ENCODE measurements at places on chromosomes 3 and 15.

DNA sequence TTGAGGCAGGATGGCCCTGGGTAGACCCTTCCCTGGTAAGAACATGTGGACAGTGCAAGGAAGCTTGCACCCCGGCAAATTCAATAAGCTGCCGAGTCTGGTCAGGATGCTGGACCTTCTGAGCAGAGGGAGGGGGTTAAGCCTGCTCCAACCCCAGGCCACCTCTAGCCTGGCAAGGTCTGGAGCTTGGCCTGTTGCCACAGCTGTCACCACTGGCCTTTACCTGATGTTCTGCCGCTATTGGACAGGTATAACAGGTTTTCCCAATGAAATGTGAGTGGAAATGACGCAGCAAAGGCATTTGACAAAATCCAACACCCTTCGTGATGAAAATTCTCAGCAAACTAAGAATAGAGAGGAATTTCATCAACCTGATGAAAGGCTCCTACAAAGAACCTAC is 699 bp upstream of the MESP1 start:
- no peak for DNase-seq

GRCh38 chr3:187721055-187721454 is 18.7 kb upstream of the RTP2 start:
- DNase-seq, result no peak

DNA sequence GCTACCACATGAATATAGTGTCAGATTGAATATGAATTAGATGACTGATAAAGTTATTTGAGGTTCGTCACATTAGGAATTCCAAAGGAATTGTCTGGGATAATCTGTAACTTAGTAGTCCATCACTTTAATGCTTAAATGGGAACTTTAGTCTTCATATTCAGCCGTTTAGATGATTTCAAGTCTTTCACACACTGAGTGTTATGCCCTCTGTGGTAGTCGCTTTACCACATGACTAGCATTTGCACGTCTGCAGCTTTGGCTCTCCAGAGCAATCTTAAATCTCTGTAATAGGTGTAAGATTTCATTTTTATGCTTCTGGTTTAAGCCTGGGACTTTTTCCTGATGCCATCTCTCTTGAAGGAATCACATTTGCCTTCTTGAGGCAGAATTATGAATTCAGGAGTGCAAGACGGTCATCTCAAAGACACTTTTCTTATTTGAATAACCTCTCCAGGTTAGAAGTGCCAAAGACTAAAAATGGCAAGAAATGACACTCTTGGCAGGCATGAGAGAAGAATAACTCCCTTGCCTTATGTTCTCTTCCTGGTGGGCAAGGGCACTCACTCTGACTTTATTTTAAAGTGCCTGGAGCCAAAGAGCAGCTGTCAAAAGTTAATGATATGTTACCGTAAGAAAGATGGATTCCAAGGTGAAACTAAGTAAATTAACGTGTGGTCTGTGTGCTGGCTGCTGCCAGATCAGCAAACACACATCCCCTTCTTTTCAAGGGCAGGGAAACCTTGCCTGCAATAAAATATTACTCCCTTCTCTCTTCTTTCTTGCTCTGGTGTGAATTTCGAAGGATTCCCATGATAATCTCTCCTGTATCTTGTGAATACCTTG is 153.3 kb downstream of the B3GALNT1 start:
- DNase-seq, result no peak

- DNase-seq, result no peak
These were observed 30.5 kb downstream of the TNK2 start for GRCh38 chr3:195877767-195878423.

- no peak for DNase-seq
These were observed 76.4 kb downstream of the CHRNA7 start for GRCh38 chr15:32106401-32107381.

GRCh38 chr15:83170474-83171165 is 37.0 kb downstream of the HDGFL3 start:
- no peak for DNase-seq

- no peak for DNase-seq
These were observed 29.4 kb upstream of the AP3B2 start for GRCh38 chr15:82739086-82739485.

- no peak for DNase-seq
These were observed 46.6 kb downstream of the GSK3B start for GRCh38 chr3:120047686-120048085.

- no peak for DNase-seq
These were observed 935.2 kb downstream of the TBL1XR1 start for GRCh38 chr3:176262071-176262470.

- no peak for DNase-seq
These were observed 283.3 kb upstream of the GRM7 start for GRCh38 chr3:6577584-6577983.

- DNase-seq, result peak; percentile 76
These were observed 36.4 kb downstream of the FAM3D start for GRCh38 chr3:58630076-58630709.

- DNase-seq, result no peak
These were observed 1017.3 kb upstream of the EPHA6 start for GRCh38 chr3:95797081-95797480.

DNA sequence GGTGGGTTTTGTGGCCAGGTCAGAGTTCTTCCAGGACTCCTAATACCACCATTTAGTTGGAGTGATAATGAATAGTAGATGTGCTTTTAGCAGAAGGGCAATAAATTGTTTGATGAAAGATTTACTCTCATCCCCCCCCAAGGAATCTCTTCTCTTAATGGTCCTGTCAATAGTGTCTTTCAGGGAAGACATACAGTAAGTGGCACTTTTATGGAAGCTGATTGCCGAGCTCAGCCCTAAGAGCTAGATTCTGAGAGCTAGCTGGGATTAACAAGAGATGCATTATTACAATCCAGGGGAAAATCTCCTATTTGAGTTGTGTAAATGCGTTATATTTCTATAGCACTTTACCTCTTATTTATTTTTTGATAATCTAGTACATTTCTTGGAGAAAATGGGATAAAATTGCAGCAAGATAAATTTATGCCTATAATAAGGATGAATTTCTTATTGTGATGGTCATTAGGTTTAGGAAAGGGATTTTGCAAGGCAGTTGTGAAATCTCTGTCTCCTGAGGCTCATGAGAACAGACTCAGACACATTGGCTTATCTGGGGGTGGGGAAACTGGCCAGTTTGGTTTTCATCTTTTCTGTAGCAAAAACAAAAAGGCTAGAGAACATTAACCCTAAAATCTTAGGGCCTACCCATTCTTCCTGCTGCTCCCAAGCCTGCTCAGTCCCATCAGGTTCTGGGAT is 41.6 kb upstream of the CLSTN2 start:
- no peak for DNase-seq

GRCh38 chr3:122358703-122359032 is 24.4 kb downstream of the MIX23 start:
- no peak for DNase-seq

DNA sequence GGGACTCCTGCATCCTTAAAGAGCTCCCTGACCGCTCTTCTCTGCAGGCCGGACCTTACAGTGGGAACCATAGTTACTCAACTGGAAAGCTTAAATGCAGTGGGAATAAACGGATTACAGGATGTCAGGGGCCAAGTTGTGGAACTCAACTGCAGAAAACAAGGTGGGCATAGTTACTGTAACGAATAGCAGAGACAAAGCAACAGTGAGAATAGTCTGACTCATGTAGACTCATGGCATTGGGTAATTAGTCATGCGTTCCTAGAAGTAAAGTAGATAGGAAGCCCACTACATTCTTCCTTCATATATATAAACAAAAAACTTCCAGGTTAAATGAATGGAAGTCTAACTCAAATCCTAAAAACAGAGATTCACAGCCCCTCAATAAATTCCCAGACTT is 95.5 kb upstream of the CHRNA7 start:
- DNase-seq, result no peak

GRCh38 chr3:51340013-51340829 is 44.9 kb upstream of the MANF start:
- no peak for DNase-seq

- DNase-seq, result no peak
These were observed 41.1 kb upstream of the STT3B start for GRCh38 chr3:31491660-31492059.

GRCh38 chr15:29822100-29822683 is at the start of gene TJP1:
TJP1 (minus strand) TSS chr15:29822468; CDS start chr15:29822028, 440 bp downstream.
- peak; percentile 20 for DNase-seq

GRCh38 chr3:4776399-4776979 is 202.7 kb upstream of the BHLHE40 start:
- peak; percentile 60 for DNase-seq

DNA sequence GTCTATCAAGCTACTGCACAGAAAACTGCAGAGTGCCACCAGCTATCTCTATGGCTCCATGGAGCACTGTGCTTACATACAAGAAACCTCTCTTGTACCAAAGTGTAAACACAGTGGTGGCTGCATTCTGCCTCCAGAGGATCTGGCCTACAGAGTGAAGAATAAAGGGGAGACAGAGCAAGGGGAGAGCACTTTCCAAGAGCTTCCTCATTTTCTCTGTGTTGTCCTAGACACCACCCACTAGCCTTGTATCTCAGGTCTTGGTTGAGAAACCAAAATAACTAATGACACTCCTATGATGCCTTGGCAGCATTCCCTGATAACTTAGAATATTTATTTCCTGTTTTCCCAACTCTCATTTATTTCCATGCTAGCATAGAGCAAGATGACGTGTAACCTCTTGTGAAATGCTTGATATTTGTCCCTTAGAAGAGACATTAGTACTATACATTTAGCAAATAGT is 56.9 kb upstream of the PHLDB2 start:
- no peak for DNase-seq

DNA sequence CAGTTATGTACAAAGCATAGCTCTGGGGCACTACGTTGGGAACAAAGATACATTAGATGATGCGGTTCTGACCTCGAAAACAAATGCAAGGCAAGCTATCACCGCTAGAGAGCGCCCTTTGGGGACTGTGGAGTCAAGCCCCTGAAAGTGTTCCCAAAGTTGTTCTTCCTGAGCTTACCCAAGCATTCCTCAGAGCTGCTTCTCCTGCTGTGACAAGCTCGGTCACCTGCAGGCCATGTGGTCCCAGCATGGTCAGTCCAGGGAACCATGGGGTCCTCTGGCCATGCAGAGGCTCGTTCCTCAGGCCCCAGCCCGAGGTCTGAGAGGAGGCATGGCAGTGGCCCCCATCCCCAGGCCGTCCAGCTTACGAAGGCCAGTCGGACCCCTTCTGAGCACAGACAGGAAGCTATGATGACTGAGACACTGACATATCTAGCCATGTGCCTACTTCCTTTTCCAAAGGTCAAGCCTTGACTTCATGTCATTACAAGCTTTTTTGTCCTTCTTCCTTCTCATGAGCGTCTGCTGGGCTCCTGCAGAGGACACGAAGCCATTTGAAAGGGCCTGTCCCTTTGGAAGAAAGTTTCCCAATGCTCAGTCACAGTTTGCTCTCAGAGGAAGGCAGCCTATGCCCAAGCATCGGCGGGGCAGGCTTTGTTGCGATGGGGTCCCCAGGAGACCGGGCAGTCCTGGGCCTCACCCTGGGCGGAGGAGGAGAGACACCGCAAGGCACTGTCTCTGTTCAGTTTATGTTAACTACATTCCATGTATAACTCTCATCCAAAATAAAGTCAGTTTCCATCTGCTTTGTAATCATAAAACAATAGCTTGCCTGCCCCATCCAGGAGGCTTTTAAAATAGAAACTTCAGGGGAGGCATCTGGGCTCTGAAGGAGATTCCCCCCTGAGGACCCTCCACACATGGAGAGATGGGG is 79.3 kb downstream of the ATP10A start:
- no peak for DNase-seq

GRCh38 chr15:101807345-101807945 is 4.1 kb downstream of the OR4F6 start:
- no peak for DNase-seq

DNA sequence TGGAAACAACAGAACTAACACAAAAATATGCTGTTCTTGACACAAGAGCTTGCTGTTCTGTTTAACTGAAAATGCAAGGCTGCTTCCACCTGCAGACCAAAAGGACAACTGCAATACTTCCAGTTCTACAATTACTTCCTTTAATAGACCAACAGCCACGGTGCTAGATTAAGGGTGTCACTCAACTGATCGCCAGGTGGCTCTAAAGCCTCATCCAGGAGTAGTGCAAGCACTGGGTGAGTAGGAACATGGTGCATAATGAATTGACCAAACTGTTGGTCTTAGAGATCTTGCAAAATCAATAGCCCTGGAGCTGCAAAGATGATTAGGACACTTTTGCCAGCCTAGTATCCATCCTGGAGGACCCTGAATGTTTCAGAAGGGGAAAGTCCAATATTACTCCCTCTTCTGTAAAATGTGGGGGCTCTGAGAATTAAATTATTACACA is 3.6 kb upstream of the CLDN16 start:
- DNase-seq, result peak; percentile 39

- DNase-seq, result no peak
These were observed 66.1 kb downstream of the CHSY1 start for GRCh38 chr15:101185770-101186169.

DNA sequence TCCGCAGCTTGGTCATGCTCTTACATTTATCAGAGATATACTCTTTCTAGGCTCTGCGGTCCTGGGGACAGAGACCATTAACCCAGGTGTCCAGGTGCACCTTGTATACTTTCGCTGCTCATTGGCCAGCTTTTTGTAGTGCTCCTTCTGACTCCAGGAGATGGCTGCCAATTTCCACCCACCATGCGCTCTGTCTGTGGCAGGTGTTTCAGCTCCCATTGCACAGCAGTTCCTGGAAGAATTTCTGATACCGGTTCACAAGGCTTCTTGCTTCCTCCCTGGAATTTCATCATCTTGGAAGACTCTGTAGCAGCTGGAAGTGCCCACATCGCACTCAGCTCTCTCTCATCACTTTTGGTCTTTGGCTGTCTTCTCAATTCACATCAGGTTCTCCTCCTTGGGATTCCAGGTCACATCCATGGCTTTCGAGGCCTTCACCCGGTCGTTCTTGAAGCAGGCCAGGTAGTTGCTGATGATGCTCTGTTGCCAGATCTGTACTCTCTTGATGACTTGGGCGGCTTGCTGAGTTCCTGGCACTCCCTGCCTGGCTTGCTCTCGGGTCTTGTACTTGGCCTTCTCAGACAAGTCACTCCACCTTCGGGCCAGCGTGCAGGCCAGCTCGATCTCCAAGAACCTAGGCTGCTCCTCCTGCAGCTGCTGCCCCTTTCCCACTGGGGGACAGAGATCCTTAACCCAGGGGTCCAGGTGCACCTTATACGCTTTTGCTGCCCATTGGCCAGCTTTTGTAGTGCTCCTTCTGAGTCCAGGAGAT is 41.1 kb upstream of the ARL8B start:
- DNase-seq, result no peak

DNA sequence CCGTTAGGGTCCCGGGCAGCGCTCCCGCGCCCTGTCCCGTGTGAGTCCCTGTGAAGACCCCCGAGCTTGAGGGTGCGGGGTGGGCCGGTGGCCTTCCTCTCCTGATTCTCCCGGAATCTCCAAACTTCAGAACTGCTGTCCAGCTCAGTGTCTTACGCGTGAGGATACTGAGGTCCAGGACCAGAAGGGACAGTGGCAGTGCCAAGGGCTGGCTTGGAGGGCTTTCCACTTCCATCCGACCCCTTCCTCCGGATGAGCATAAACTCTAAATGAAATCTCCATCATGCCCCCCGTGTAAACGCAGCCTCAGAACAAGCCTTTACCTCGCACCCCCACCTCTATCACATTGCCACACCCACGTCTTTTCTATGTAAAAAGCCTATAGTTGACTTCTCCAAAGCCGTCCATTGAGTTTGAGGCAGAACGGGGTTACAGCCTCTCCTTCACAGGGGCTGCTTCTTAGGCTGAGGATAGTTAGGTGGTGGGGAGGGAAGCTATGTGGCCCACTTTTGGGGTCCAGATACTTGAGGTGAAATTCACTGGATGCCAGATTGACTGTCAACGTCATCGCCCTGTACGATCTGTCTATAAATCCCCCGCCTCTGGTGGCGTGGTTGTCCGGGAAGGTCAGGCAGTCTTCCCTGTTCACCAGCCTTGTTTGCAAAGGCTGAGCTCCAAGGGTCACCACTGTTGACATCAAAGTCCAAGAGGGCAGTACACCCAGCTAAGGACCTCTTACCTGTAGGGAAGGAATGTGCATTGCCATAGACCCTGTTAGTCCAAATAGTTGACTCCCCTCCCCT is 1.1 kb downstream of the EDEM1 start:
- peak; percentile 34 for DNase-seq
